ENCODE measurements at places on chromosomes 3 and 15. TPM values are rescaled to one million over a fixed set of nuclear protein-coding genes. Genes with fewer than 3 reads are reported as not detected.

- no peak for DNase-seq
- no peak overlapping the region for H3K4me3 ChIP-seq
- H3K4me1 ChIP-seq, result no peaks in the 10 kb centered on the region
These were observed 673.7 kb upstream of the CCDC54 start for GRCh38 chr3:106703524-106703923.

The DCUN1D1 gene
- total RNA-seq, result 99.3 TPM

The SV2B gene
- 1.4 TPM for total RNA-seq

The RTF1 gene
- total RNA-seq, result 18.8 TPM

- H3K27ac ChIP-seq, result peak overlapping the region; percentile 90
- peaks cover 43% of the 10 kb centered on the region for H3K4me1 ChIP-seq
- H3K4me3 ChIP-seq, result peak overlapping the region; percentile 87
These were observed 1.1 kb downstream of the SSR3 start for GRCh38 chr3:156553705-156554356.

DNA sequence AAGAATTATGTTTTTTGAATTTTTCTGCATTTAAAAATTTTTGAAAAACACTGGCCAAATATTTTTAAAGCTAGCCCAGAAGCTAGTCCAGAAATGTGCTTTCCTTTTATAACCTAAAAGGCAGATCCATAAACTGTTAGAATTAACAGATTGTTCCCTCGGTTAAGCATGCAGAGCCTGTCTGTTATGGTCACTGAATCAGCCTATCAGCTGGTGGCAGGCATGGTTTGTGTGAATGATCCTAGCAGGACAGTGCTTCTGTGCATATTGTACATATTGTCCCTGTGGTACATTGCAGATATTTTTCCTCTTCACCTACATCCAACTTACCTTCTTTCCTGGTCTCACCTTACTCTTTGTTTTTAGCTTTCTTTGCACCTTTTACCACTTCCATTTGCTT lies 53.3 kb downstream of the RARB start:
- H3K4me3 ChIP-seq, result no peak overlapping the region
- peaks cover 32% of the 10 kb centered on the region for H3K4me1 ChIP-seq
- DNase-seq, result no peak
- peak overlapping the region; percentile 29 for H3K27ac ChIP-seq

- no peak overlapping the region for H3K4me3 ChIP-seq
- H3K4me1 ChIP-seq, result no peaks in the 10 kb centered on the region
- H3K36me3 ChIP-seq, result no peaks in the 10 kb centered on the region
- no peak for DNase-seq
- no peaks in the 10 kb centered on the region for H3K27me3 ChIP-seq
These were observed 665.5 kb upstream of the NAALADL2 start for GRCh38 chr3:174193604-174194003.

The DYNC1LI1 gene
- 29.8 TPM for total RNA-seq

The COL6A5 gene
- total RNA-seq, result not detected

- DNase-seq, result no peak
- H3K4me1 ChIP-seq, result no peaks in the 10 kb centered on the region
- H3K4me3 ChIP-seq, result no peak overlapping the region
- no peaks in the 10 kb centered on the region for H3K36me3 ChIP-seq
- peaks cover 53% of the 10 kb centered on the region for H3K27me3 ChIP-seq
These were observed 21.4 kb upstream of the CCR9 start for GRCh38 chr3:45864760-45865519.

DNA sequence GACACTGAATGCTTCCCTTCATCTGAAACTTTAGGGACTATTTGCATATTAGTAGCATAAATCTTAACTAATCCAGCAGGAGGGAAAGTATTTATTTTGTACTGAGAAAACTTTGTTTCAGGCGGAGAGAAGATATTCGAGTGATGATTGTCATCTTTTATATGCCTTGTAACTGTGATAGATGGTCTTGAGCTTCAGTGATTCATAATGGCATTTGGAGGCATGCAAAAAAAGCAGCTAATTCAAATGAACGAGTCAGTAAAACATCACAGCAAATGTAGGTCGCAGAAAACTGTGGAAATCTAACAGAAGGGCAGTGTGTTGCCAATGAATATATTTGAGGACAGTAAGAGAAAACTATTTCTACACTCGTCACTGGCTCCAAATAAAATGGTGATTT lies 643.7 kb upstream of the NAALADL2 start:
- no peaks in the 10 kb centered on the region for H3K36me3 ChIP-seq
- no peaks in the 10 kb centered on the region for H3K27me3 ChIP-seq
- H3K4me3 ChIP-seq, result no peak overlapping the region
- no peak overlapping the region for H3K27ac ChIP-seq
- no peak for DNase-seq

DNA sequence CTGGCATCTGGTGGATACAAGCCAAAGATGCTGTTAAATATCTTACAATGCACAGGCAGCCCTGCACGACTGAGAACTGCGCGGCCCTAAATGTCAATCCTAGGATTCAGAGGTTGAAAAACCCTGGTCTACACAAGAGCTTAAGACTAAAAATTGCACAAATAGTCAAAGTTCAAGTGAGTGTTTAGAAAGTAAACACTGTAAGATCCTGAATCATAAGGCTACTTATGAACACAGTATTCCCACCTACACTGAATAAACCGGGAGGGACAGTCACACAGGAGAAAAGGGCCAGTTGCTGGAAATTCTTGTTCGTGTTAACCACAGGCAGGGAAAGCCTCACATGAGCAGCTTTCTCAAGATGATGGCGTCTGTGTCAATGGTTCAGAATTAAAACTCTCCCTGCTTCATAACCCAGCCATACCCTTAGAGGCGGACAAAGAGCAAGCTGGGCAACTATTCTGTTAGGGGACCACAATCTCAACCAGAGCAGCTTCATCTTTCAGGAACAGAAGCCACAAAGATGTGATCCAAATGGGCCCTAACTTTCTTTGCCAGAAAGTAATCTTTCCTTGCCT lies 37.7 kb downstream of the LRIG1 start:
- no peaks in the 10 kb centered on the region for H3K27me3 ChIP-seq
- no peak for DNase-seq

The P2RY13 gene
- not detected for total RNA-seq

DNA sequence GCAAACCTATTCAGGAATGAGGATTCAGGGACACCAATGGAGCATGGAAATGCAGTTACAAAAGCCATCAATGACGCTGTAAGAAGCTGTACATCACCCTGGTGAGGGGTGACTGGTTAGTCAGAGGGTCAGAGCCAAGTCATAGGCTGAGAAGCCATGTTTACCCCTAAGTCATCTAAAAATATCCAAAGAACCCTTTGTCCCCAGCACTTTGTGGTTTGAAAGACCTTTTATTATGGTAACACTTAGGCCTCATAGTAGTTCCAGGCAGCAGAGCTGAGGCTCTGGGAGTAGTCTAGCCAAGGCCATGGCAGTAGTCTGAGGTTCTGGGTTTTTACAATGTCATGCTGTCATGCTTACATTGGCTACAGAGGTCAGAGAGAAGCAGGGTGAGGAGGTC lies 131.2 kb downstream of the CTNNB1 start:
- no peak overlapping the region for H3K27ac ChIP-seq
- H3K4me1 ChIP-seq, result peaks cover 15% of the 10 kb centered on the region
- DNase-seq, result no peak
- no peaks in the 10 kb centered on the region for H3K36me3 ChIP-seq
- no peaks in the 10 kb centered on the region for H3K27me3 ChIP-seq
- H3K4me3 ChIP-seq, result no peak overlapping the region

GRCh38 chr3:107904536-107905066 lies 186.2 kb downstream of the CD47 start:
- no peaks in the 10 kb centered on the region for H3K36me3 ChIP-seq
- no peak overlapping the region for H3K27ac ChIP-seq
- no peak overlapping the region for H3K4me3 ChIP-seq

DNA sequence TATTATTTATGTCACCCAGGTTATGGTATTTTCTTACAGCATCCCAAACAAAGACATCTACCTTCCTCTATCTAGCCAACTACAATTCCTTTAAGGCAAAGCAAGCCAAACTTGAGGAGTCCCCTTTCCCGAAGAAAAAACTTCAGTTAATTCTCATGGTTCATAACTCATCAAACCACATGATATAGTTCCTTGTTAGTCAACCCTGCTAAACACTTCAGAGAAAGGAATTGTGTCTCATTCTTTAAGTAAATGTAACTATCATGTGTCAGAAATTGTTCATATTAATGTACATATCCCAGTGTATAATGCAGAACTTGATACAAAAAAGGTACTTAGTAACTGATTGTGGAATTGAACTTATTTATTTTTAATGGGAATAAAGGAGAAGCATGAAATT lies 44.4 kb downstream of the ST3GAL6 start:
- H3K4me1 ChIP-seq, result peaks cover 10% of the 10 kb centered on the region
- no peak overlapping the region for H3K27ac ChIP-seq
- H3K4me3 ChIP-seq, result no peak overlapping the region

The FAM107A gene
- total RNA-seq, result not detected

- no peaks in the 10 kb centered on the region for H3K4me1 ChIP-seq
- no peak overlapping the region for H3K4me3 ChIP-seq
- no peaks in the 10 kb centered on the region for H3K27me3 ChIP-seq
- no peak overlapping the region for H3K27ac ChIP-seq
These were observed 326.4 kb upstream of the SATB1 start for GRCh38 chr3:18751514-18751913.

The SPG11 gene
- total RNA-seq, result 36.6 TPM

- no peaks in the 10 kb centered on the region for H3K27me3 ChIP-seq
- peak; percentile 60 for DNase-seq
- H3K36me3 ChIP-seq, result no peaks in the 10 kb centered on the region
- no peak overlapping the region for H3K4me3 ChIP-seq
These were observed 72.7 kb downstream of the DZIP3 start for GRCh38 chr3:108662142-108662738.

DNA sequence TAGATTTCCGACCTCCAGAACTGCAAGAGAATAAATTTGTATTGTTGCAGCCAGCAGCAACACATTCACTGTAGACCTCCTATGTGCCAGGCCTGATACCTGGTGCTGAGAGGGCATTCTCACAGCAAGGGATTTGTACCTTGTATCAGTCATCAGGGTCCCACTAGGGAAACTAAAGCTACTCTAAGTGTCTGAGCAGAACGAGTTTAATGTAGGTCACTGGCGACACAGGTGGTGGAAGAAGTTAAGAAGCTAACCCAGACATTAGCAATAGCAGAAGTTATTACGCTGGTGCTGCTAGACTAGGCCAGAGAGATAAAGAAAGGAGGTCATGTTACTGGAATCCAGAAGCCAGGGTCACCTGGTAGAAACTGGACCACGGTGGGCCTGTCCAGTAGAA lies 60.5 kb upstream of the BCL6 start:
- no peak overlapping the region for H3K27ac ChIP-seq
- no peaks in the 10 kb centered on the region for H3K27me3 ChIP-seq
- peaks cover 9% of the 10 kb centered on the region for H3K4me1 ChIP-seq
- no peaks in the 10 kb centered on the region for H3K36me3 ChIP-seq
- H3K4me3 ChIP-seq, result no peak overlapping the region

DNA sequence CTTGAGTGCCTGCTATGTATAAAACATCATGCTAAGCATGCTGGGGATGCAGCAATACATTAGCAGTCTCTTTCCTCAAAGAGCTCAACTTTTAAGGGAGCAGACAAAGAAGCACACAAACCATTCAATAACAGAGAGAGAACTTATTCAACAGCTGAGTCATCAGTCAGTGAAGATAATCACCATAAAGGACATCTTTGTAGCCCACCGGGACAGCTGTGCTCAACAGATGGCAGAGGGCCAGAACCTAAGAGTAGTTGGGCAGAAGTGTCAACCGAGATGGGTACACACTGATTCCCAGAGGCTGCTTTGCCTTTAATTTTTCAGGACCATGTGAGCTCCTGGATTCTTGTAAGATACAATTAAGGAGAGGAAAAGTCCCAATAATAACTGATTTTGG lies 4.2 kb upstream of the RAB8B start:
- H3K4me1 ChIP-seq, result peaks cover 9% of the 10 kb centered on the region
- DNase-seq, result no peak
- H3K27me3 ChIP-seq, result peaks cover 7% of the 10 kb centered on the region
- no peak overlapping the region for H3K4me3 ChIP-seq
- H3K27ac ChIP-seq, result no peak overlapping the region
- peaks cover 17% of the 10 kb centered on the region for H3K36me3 ChIP-seq

The ARPP19 gene
- total RNA-seq, result 145 TPM

DNA sequence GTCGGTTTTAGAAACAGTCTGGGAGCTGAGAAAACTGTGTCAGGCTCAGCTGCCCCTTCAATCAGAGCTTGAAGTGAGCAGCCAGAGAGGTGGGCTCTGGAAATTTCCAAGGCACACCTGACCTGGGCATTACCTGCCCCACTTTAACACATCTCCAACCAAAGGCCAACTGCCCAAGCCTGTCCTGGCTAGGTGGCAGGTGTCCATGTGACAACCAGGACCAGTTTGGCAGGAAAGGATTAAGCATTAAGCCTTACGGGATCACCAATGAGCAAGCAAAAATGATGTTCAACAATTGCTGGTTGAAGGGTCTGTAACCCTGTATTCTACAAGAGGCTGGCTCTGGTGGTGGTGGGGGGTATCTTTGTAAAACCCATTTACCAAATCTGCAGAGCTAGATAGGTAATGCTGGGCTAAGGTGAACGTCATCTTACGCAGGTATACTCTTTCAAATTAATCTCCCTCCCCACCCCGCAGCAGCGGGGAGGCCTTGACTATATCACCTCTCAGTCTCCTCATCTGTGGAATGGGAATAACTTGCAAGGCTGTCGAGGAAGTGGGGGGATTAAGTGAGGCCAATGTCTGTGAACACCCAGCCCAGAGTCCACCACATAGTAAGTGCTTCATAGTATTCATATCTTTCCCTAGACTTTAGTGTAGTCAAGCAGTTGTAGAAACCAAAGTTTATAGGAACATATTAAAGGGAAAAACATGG lies 183.2 kb downstream of the MEGF11 start:
- H3K36me3 ChIP-seq, result no peaks in the 10 kb centered on the region
- peaks cover 14% of the 10 kb centered on the region for H3K4me1 ChIP-seq
- H3K4me3 ChIP-seq, result no peak overlapping the region
- H3K27me3 ChIP-seq, result peaks cover 4% of the 10 kb centered on the region
- peak; percentile 60 for DNase-seq
- H3K27ac ChIP-seq, result no peak overlapping the region

- H3K4me3 ChIP-seq, result peak overlapping the region; percentile 100
- H3K4me1 ChIP-seq, result peaks cover 45% of the 10 kb centered on the region
- H3K27ac ChIP-seq, result peak overlapping the region; percentile 100
- DNase-seq, result no peak
- H3K36me3 ChIP-seq, result peaks cover 23% of the 10 kb centered on the region
These were observed 546 bp downstream of the TRIM59 start for GRCh38 chr3:160448845-160449635.

- H3K4me1 ChIP-seq, result peaks cover 7% of the 10 kb centered on the region
- peaks cover 13% of the 10 kb centered on the region for H3K27me3 ChIP-seq
- H3K27ac ChIP-seq, result no peak overlapping the region
- DNase-seq, result no peak
- H3K36me3 ChIP-seq, result no peaks in the 10 kb centered on the region
- H3K4me3 ChIP-seq, result no peak overlapping the region
These were observed 6.3 kb downstream of the SLC28A1 start for GRCh38 chr15:84890670-84891162.

The TUSC7 gene
- not detected for total RNA-seq

GRCh38 chr3:8450618-8451017 lies 51.0 kb upstream of the LMCD1 start:
- peaks cover 22% of the 10 kb centered on the region for H3K4me1 ChIP-seq
- no peak overlapping the region for H3K4me3 ChIP-seq
- no peak for DNase-seq
- no peak overlapping the region for H3K27ac ChIP-seq
- no peaks in the 10 kb centered on the region for H3K36me3 ChIP-seq

The CFAP44 gene
- 13.1 TPM for total RNA-seq
